Mesothelial cell of epicardium (in vitro differentiated cells): ENCODE measurements at places on chromosomes 7 and 10. TPM values are rescaled to one million over a fixed set of nuclear protein-coding genes. Genes with fewer than 3 reads are reported as not detected.
A peak's percentile ranks its signal among the peaks of the same experiment; 100 is the strongest.

Gene FGFBP3
- 3.5 to 3.7 TPM (median 3.6 TPM) in 3 replicates for total RNA-seq

Gene PVRIG
- total RNA-seq, result not detected in 3 replicates

DNA sequence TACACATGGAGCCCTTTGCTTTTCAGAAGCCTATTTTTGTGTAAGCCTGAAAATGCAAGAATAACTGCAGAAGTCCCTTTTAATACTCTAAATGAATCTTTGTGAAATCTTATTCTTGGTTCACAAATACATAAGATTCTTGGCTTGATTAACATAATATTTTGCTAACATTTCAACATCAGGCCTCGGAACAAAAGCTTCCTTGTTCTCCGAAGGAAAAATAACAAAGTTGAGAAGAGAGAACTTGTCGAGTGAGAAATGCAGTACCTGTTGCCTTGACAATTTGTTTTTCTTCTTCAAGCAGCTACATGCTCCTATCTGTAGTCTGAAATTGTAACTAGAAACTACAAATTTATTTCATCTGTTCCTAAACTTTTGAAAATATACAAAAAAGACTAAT, 8.5 kb downstream of the NT5C2 start:
- peak overlapping the region; percentile 86 for H3K27ac ChIP-seq
- no peak for DNase-seq

GRCh38 chr10:91564026-91564425, 68.8 kb downstream of the PPP1R3C start:
- no peaks in the 10 kb centered on the region for H3K36me3 ChIP-seq
- no peaks in the 10 kb centered on the region for H3K27me3 ChIP-seq
- H3K4me1 ChIP-seq, result peaks cover 14% of the 10 kb centered on the region
- DNase-seq, result no peak
- H3K27ac ChIP-seq, result no peak overlapping the region

Gene EMX2
- total RNA-seq, result 2.0 to 3.0 TPM (median 2.8 TPM) in 3 replicates

GRCh38 chr10:95326396-95326795, 35.6 kb upstream of the PDLIM1 start:
- H3K4me3 ChIP-seq, result no peak overlapping the region
- no peak for DNase-seq
- no peaks in the 10 kb centered on the region for H3K36me3 ChIP-seq
- H3K27me3 ChIP-seq, result no peaks in the 10 kb centered on the region
- H3K27ac ChIP-seq, result no peak overlapping the region
- peaks cover 9% of the 10 kb centered on the region for H3K4me1 ChIP-seq

Gene CHAT
- not detected in 3 replicates for total RNA-seq

DNA sequence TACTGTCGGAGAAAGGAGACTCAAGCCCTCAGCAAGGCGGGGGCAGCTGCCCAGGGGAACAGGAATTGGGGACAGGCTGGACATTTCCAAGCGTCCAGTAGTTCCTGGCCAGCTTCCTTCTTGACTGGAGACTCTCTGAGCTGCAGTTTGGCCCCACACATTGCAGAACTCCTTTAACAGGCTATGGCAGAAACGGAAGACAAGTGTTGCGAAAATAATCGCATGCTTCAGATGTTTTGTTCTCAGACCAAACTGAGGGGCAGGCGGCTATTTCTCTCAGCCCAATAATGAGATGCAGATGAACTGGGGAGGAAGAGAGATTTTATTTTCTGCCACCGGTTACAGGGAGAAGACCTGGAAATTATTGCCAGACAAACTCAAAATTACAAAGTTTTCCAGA, 88.0 kb upstream of the PFKP start:
- no peaks in the 10 kb centered on the region for H3K27me3 ChIP-seq
- H3K36me3 ChIP-seq, result no peaks in the 10 kb centered on the region
- H3K27ac ChIP-seq, result no peak overlapping the region

Gene UNC5B
- 84.8 to 91.5 TPM (median 85.7 TPM) in 3 replicates for total RNA-seq

Gene DNAJC2
- 31.1 to 36.0 TPM (median 31.1 TPM) in 3 replicates for total RNA-seq

- no peaks in the 10 kb centered on the region for H3K36me3 ChIP-seq
Measured at GRCh38 chr7:14420768-14421167, 431.3 kb upstream of the ETV1 start.

GRCh38 chr10:62985807-62986600, 147.1 kb upstream of the NRBF2 start:
- DNase-seq, result no peak
- peaks cover 20% of the 10 kb centered on the region for H3K27me3 ChIP-seq
- H3K36me3 ChIP-seq, result no peaks in the 10 kb centered on the region
- H3K27ac ChIP-seq, result no peak overlapping the region

- no peaks in the 10 kb centered on the region for H3K27me3 ChIP-seq
- no peak overlapping the region for H3K27ac ChIP-seq
Measured at GRCh38 chr7:17448479-17449423, 150.3 kb downstream of the AHR start.

Gene FLNC
- 176 to 188 TPM (median 184 TPM) in 3 replicates for total RNA-seq

DNA sequence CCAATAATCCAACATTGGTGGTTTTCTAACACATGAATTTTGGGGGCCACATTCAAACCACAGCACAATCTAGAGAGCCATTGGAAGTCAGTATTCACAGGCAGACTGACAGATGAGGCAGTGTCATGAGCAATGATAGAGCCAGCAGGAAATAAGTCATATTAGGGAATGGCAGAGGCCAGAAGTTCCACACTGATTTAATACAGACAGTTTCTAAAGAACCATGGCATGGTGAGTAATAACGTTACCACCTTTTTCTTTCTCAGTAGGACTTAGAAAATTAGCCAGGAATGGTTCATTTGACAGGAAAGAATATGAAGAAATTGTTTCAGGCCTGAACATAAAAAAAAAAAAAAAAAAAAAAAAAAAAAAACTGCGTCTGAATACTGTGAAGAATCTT, 210.3 kb downstream of the GPAM start:
- DNase-seq, result no peak
- no peaks in the 10 kb centered on the region for H3K4me1 ChIP-seq
- no peaks in the 10 kb centered on the region for H3K36me3 ChIP-seq
- peaks cover 18% of the 10 kb centered on the region for H3K27me3 ChIP-seq
- no peak overlapping the region for H3K27ac ChIP-seq

DNA sequence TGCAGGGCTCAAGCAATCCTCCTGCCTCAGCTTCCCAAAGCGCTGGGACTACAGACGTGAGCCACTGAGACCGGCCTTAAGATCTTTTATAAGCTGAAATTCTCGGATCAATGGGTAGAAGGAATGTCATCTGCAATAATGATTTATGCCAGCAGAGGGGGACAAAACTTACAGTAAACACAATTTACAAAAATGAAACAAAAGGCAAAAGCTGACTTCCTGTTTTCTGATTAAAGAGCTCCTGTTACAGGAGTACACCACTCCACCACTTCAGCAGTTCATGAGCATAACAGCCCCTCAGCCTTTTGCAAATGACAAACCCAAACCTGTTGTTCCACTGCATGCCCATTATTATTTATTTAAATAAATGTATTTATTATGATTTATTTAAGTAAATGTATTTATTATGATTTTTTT, 88.5 kb upstream of the ATP6V0A4 start:
- no peak for DNase-seq
- H3K36me3 ChIP-seq, result peaks cover 19% of the 10 kb centered on the region
- peaks cover 34% of the 10 kb centered on the region for H3K4me1 ChIP-seq
- no peaks in the 10 kb centered on the region for H3K27me3 ChIP-seq
- no peak overlapping the region for H3K27ac ChIP-seq

GRCh38 chr10:21849607-21850006, 153.9 kb downstream of the DNAJC1 start:
- DNase-seq, result no peak
- H3K27ac ChIP-seq, result no peak overlapping the region
- no peaks in the 10 kb centered on the region for H3K4me1 ChIP-seq

- peaks cover 5% of the 10 kb centered on the region for H3K27me3 ChIP-seq
- DNase-seq, result no peak
- no peak overlapping the region for H3K4me3 ChIP-seq
- no peaks in the 10 kb centered on the region for H3K4me1 ChIP-seq
- H3K36me3 ChIP-seq, result no peaks in the 10 kb centered on the region
Measured at GRCh38 chr7:51104278-51104677, 212.3 kb downstream of the COBL start.

Gene MAD1L1
- total RNA-seq, result 39.0 to 45.0 TPM (median 41.2 TPM) in 3 replicates

DNA sequence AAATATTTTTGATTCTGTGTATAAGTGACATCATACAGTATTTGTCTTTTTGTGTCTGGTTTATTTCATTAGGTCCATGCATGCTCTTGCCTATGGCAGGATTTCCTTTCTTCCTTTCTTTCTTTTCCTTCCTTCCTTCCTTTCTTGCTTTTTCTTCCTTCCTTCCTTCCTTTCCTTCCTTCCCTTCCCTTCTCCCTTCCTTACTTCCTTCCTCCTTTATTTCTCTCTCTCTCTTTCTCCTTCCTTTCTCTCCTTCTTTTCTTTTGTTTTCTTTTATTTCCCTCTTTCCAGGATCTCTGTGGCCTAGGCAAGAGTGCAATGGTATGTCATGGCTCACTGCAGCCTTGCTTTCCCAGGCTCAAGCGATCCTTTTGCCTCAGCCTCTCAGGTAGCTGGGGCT, 31.4 kb upstream of the CALU start:
- no peaks in the 10 kb centered on the region for H3K36me3 ChIP-seq
- no peak overlapping the region for H3K4me3 ChIP-seq
- no peak for DNase-seq
- no peak overlapping the region for H3K27ac ChIP-seq

GRCh38 chr10:100348389-100348927, 1.4 kb downstream of the SCD start:
- peaks cover 59% of the 10 kb centered on the region for H3K4me1 ChIP-seq
- no peaks in the 10 kb centered on the region for H3K27me3 ChIP-seq
- H3K36me3 ChIP-seq, result peaks cover 21% of the 10 kb centered on the region
- H3K27ac ChIP-seq, result no peak overlapping the region
- no peak for DNase-seq

DNA sequence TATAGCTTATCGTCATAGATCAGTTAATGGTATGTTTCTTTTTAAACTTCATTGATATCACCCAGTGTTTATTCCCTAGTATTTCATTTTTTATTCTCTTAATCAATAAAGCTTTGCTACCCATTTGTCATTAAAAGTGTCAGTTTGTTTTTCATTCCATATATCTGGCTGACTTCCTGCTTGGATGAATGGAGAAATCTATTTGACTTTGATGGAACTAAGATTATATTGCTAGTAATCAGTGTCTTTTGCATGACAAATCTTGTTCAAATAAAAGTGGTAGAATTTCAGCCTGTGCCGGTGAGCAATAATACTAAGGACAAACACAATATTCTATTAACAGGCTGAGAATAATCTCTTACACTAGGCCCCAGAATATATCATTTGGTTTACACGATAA, 203.3 kb downstream of the SEC23IP start:
- H3K27me3 ChIP-seq, result no peaks in the 10 kb centered on the region
- no peak for DNase-seq
- H3K4me1 ChIP-seq, result peaks cover 19% of the 10 kb centered on the region

Gene ELN
- total RNA-seq, result 32.9 to 37.4 TPM (median 33.2 TPM) in 3 replicates

- H3K36me3 ChIP-seq, result no peaks in the 10 kb centered on the region
- no peak for DNase-seq
- no peak overlapping the region for H3K27ac ChIP-seq
- no peaks in the 10 kb centered on the region for H3K27me3 ChIP-seq
Measured at GRCh38 chr7:156499247-156499881, 141.2 kb upstream of the RNF32 start.

DNA sequence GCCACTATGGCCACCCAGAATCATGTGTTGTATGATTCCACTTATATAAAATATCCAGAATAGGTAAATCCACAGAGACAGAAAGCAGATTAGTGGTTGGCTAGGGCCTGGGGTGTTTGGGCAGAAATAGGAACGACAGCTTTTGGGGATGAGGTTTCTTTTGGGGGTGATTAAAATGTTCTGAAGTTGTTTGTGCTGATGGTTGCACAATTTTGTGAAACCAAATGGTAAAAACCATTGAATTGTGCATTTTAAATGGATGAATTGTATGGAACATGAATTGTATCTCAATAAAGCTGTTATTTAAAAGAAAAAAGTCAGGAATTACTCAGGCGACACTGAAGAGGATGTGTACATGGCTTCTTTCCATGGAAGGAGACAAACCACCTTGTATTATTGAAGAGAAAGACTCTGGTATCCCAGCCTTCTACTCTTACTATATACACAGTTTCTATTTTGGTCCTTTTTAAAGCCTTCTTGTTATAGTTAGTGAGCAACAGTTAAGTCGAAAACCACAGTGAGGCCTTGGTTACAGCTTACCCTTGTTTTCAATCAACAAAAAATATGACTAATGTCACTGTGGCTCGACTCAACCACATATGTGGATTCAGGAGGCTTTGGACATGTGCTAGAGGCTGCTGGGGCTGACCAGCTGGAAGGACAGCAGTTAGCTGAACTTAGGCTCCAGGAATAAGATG, 57.1 kb upstream of the KMT2E start:
- no peaks in the 10 kb centered on the region for H3K36me3 ChIP-seq
- H3K4me1 ChIP-seq, result peaks cover 6% of the 10 kb centered on the region
- DNase-seq, result no peak
- peak overlapping the region; percentile 3 for H3K27ac ChIP-seq
- H3K4me3 ChIP-seq, result no peak overlapping the region

Gene GPR15LG
- not detected in 3 replicates for total RNA-seq

Gene ANLN
- total RNA-seq, result 30.0 to 31.2 TPM (median 30.5 TPM) in 3 replicates

- no peak overlapping the region for H3K4me3 ChIP-seq
- H3K27ac ChIP-seq, result no peak overlapping the region
- no peaks in the 10 kb centered on the region for H3K27me3 ChIP-seq
- peaks cover 4% of the 10 kb centered on the region for H3K36me3 ChIP-seq
Measured at GRCh38 chr7:23114896-23115295, 9.3 kb downstream of the KLHL7 start.

DNA sequence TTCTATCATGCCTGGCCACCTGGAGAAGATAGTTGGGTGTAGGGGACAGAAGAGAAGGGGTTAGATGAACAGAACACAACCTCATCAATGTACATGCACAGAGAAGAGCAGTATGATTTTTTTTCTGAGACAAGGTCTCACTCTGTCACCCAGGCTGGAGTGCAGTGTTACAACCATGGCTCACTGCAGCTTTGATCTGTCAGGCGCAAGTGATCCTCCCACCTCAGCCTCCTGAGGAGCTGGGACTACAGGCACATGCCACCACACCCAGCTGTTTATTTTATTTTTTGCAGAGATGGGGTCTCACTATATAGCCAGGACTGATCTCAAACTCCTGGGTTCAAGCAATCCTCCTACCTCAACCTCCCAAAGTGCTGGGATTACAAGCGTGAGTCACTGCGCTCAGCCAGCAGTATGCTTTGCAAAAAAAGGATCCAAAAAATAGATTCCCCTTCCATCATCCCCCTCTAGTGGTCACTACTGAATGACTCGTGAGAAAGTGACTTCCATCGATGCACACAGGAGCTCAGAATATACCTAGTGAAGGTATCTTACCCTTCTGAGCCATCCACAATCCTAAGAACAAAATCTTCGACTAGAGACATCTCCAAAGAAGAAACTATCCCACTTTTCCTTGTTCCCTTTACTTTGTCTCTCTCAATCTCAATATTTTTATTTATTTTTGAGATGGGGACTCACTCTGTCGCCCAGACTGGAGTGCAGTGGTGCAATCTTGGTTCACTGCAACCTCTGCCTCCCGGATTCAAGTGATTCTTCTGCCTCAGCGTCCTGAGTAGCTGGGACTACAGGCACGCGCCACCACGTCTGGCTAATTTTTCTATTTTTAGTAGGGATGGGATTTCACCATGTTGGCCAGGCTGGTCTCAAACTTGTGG, 21.0 kb downstream of the ZCWPW1 start:
- H3K27me3 ChIP-seq, result peaks cover 24% of the 10 kb centered on the region
- peaks cover 6% of the 10 kb centered on the region for H3K4me1 ChIP-seq
- no peaks in the 10 kb centered on the region for H3K36me3 ChIP-seq
- DNase-seq, result no peak
- no peak overlapping the region for H3K4me3 ChIP-seq

- H3K4me1 ChIP-seq, result peaks cover 4% of the 10 kb centered on the region
- H3K4me3 ChIP-seq, result no peak overlapping the region
- H3K36me3 ChIP-seq, result no peaks in the 10 kb centered on the region
- no peak overlapping the region for H3K27ac ChIP-seq
- H3K27me3 ChIP-seq, result no peaks in the 10 kb centered on the region
Measured at GRCh38 chr10:54853883-54854282, 52.9 kb upstream of the PCDH15 start.

Gene SPDYE8
- total RNA-seq, result 0.11 TPM in 1 of 3 replicates, not detected in the others
